ENCODE measurements at places on chromosomes 6 and 20. TPM values are rescaled to one million over a fixed set of nuclear protein-coding genes. Genes with fewer than 3 reads are reported as not detected.

DNA sequence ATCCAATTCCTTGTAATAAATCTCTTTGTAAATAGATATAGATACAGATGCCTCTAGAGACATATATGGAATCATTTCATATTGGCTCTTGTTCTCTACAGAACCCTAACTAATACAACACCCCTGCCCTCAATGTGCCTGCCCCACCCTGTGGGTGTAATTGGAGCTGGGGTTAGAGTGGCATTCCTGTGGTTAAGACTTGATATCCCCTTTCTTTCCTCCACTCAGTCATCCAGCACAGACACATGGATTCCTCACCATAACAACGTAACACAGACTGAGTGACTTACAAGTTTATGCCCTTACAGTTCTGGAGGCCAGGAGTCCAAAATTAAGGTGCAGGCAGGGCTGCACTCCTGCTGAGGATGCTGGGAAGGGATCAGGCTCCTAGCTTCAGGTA lies 42.8 kb downstream of the C6orf118 start:
- no peak for DNase-seq

DNA sequence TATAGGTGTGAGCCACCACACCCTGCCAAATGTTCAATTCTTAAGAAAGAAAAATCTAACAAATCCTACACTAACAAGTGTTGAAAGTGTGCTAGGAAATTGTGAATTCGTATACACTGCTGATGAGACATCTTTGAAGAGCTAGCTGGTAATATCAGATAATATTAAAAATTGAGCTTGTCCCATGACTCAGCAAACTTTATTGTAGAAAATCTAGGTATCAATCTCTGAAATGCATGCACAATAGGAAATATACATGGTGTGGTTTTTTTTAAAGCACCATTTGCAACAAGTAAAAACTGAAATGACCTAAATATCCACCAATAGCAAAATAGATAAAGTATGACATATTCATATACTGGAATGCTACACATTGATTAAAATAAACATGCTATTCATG lies 110.1 kb upstream of the NXT1 start:
- DNase-seq, result no peak

DNA sequence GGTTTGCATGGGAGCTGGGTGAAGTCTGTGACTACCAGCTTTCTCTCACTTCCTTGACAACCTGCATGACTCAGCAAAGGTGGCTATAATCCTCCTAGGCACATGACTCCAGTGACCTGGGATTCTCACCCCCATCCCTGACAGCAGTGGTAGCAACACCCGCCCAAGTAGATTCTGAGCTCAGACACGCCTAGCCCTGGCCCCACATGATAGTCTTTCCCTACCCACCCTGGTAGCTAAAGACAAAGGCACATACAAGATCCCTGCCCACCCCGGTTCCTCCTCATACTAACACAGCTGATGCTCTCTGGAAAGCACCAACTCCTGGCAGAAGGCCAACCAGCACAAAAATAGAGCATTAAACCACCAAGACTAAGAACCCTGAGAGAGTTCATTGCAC lies 25.9 kb upstream of the CRISP1 start:
- DNase-seq, result no peak

SIRPG gene
- total RNA-seq, result not detected

RPN2 gene
- total RNA-seq, result 139 TPM

Measured in fibroblast of lung (primary cell).